ENCODE measurements at places on chromosomes 11 and 22.
A peak's percentile ranks its signal among the peaks of the same experiment; 100 is the strongest.

DNA sequence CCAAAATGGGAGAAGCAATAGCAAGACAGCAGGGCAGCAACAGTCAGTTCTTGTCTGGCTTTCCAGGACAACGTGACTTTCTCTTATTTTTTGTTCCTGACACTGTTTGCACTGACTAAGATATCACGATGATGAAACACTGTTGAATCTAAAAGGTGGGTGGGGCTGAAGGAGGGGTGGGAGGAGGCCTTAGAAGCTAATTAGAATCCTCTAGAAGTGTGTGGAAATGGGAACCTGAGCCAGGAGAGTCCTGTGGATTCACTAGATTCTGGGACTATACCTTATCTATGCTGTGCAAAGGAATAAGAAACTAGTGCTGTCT is 300.3 kb downstream of the ST3GAL4 start:
- no peak for DNase-seq

DNA sequence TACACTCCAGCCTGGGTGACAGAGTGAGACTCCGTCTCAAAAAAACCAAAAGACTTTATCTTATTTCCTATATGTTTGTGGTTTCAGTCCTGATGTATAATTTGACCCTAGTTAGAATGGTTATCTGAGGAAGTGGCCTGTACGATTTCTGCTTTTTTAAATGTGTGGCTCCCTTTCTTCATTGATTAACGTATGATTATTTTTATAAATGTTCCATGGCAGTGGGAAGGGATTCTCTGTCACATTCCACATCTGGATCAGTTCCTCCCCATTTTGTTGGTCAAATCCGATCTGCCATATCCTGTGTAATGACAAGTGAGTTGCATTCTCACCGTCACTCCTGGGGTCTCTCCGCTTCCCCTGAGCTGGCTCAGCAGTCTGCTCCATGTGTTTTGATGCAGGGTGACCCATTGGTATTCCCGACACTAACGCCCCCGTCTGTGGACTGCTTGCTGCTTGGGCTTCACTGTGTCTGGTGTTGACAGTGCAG is 20.3 kb downstream of the NEAT1 start:
- DNase-seq, result no peak

DNA sequence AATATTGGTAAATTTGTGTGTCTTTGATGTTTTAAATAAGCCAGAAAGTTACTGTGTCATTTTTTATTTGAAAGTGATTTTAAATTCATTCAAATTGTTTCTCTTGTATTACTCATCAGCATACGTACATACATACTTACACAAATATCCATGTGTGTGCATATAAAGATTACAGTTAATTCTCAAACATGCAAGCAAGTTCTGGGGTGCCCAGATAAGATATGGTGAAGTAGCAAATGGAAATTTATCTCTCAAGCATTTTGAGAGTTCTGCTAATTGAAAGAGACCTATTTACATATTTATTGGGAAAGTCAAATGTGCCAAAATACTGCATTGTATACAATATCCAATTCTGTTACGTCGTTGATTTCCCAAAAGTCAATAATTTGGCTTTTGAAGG is 1024.0 kb upstream of the CNTN5 start:
- no peak for DNase-seq

DNA sequence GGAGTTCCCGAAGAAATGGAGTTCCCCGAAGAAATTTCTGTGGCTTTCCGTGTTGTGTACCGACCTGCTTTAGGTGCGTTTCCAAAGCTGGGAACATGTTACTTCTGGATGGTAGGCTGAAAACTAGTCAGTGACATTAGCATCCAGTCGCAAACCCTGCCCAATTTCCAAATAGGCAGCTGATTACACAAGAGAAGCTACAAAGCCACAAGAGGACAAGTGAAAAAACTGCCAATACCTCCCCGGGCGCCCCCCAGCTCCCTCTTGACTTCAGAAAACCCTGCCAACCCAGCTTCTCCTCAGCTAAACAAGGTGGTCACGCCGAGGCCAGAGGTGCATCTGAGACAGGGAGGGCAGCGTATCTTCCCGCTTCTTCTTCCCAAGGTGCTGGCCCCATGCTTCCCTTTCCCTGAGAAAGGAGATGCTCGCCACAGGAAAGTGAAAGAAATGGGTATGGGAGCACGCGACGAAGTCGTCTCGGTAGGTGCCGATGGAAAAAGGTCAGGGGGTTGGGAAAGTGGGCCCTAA is 551 bp downstream of the AGBL2 start:
- DNase-seq, result no peak

DNA sequence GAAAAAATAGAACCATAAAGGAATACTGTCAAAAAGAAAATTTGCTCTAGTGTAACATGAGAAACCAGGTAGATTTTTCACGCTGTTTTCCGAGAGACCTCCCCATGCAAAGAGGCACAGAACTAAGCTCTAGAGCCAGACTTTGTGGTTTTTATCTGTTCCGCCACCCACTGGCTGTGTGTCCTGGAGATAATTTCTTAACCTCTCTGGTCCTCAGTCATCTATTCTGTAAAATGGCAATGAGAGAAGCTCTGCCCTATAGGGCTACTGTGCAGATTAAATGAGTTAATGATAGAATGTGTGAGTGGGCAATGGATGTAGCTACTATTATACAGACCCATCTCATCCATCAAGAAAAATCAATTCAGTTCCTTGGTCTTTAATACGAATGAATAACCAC is 9.4 kb upstream of the SIGIRR start:
- no peak for DNase-seq

DNA sequence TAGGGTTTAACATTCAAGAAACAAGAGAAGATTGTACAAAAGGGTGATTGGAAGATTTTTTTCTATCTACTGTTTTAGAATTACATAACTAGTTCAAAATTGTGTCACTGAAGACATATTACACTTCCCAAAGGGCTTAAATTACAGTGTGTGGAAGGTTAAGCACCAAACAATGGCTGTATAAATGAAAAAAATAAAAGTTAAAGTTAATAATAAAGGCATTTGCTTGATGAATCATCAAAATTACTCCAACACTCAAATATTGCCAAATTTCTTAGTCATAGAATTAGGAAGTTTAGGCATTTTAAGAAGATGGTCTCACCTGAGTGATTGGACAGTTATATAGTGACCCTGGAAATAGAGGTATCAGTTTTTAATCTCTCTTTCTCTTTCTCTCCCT is 227.6 kb upstream of the CARD18 start:
- no peak for DNase-seq

DNA sequence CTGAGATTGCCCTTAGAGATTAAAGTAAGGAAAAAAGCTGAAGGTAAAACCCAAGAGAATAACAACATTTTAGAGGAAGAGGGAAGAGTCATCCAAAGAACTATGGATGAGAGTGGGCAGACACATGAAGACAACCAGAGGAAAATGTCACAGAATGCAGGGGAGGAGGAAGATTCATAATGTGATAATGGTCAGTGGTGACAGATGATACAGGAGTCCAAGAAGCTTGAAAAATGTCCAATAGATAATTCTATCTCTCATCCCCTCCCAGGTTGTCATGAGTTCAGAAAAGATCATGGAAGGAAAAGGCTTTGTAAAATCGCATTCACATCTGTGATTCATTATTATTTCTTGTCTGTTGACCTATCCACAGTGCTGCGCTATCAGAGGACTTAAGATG is 282.3 kb upstream of the CCDC90B start:
- DNase-seq, result no peak

GRCh38 chr22:37126383-37126782 is 16.9 kb upstream of the TMPRSS6 start:
- DNase-seq, result no peak

DNA sequence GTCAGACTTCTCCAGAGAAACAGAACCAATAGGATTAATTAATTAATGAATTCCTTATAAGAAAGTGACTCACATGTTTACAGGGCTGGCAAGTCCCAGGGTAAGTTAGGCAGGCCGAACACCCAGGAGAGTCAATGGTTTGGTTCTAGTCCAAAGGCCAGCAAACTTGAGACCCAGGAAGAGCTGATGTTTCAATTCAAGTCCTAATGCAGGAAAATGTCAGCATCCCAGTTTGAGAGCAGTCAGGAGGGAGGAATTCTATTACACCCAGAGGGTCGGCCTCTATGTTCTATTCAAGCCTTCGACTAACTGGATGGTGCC is 466.0 kb downstream of the INSC start:
- DNase-seq, result no peak

DNA sequence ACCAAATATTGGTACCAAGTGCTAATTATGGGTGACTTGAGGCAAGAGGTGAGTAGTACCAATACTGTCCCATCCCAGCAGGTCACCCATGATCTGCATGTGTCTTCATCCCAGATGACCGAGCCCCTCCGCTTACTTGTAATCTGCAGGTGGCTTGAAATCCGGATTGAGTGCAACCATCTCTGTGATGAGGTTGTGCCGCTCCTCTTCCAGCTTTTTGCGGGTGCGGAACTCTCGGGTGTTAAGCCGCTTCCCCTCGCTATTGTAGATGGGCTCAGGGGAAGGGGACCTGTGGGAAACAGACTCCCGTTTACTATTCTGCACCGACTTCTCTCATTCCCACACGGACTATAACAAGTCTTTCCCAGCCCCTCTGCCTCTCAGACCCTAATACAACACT is 8.2 kb downstream of the SF1 start:
- no peak for DNase-seq

GRCh38 chr11:126311401-126312291 is 7.8 kb downstream of the DCPS start:
- no peak for DNase-seq

- DNase-seq, result no peak
These were observed 88.5 kb upstream of the CSNK2A3 start for GRCh38 chr11:11441516-11441915.

DNA sequence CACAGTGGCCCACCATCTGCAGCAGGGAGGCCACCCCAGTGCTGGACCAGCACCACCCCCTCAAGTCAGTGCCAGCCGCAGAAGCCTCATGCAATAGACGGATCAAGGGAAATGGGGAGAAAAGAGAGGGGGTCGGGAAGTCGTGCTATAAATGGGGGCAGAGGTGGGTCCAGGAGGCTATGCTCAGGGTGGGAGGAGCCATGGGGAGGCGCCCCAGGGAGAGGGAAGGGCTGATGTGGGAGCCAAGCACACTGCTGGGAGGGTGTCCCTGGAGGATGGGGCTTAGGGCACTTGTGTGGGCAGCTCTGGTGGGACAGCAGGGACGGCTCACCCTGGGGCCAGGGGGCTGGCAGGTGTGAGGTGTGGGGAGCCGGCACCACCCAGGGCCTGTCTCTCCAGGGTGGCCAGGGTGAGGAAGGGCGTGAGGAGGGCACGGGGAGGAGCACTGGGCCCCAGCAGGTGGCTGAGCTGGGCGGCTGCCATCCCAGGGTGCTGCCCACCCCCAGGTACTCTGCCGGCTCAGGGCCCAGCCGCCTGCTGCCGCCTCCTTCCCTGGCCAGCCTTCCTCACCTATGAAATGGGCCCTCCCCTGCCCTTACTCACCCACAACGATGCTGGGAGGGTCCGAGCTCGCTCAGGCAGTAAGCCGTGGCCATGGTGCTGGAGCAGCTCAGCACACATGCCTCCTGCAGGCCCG is 18.0 kb downstream of the PHLDA2 start:
- DNase-seq, result peak; percentile 41

DNA sequence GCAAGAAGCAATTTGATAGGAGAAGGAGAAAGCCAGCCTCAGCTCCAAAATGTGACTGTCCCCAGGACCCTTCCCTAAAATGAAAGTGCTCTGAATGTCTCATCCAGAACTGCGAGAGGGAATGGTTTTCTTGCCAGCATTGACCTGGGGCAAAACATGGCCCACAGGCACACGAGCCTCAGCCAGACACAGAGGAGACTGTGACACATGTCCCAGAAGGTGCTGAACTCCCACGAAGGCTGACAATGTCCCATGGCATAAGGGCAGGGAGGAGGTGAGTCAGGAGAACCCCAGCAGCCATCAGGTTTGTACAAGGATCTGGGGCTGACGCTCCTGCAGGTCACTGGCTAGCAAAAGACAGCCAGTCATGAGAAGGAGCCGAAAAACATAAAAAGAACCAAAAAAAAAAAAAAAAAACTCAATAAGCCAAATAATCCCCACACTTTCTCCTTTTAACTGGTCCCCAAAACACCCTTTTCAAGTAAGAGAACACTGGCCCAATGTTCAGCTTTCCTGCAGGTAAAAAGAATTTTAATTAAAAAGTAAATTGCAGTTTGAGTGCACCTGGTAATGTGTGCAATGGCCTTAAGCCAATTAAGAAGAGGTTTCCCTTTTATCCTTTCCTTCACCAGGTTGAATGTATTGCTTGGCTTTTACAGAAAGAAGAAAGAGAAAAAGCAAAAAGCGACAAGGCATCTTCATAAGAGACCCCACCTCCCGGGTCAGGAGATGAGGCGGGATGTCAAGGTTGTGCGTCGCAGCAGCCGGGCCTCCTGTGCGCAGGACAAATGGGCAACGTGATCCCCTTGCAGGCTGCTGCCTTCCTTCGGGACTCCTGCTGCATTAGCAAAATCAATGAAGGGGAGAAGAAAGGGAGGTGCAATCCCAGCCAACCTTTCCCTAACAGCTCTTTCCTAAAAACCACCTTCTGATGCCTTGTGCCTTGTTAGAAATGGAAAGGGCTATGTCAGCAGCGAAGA is 43.6 kb downstream of the GALNT18 start:
- no peak for DNase-seq

DNA sequence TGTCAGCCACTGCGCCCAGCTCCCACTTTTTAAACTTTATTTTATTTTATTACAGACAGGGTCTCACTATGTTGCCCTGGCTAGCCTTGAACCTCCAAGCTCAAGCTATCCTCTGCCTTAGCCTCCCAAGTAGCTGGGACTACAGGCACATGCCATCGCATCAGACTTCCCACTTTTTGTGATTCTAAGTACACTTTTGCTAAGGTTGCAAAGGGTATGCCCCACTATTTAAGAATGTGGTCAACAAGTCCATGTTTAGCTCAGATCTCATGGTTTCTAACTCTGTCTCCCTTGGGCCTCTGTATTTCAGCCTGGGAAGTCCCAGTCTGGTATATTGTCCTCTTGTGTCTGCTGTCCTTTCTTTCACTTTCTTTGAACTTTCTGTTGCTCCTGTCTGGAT is 35.3 kb downstream of the EXPH5 start:
- no peak for DNase-seq

- DNase-seq, result no peak
These were observed at the start of gene GP1BB for GRCh38 chr22:19723232-19723982. GP1BB (plus strand) TSS chr22:19723539; CDS start chr22:19723570, 31 bp downstream.

DNA sequence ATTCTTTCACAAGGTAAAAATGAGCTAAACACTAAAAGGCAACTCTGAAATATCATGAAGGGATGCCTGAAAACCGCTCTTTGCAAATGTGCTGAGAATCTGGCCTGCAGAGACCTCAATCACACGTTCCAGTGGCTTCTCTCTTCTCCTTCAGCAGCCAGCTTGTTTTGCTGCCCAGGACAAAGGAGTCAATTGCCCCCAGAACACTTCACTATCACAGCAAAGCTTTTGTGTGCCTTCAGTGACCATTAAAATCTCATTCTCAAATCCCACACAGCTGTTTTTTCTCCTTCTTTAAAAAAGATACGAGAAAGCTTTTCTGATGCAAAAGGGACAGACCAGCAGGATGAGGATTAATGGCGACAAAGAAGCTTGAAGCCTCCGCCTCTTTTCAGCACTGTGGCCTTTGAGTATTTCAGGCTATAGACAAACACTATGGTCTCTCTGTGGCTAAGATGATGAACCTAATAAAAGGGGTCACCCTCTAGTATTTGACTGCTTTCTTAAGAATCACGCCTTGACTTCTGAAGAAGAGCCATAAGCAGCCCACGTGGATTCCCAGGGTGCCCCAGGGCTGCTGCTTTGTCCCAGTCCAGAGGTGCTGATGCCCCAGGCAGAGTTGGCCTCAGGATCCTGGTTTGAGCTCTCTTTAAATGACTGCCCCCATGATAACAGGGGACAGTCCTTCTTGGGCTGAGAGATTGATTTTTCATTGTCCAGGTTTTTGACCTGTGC is 33.4 kb upstream of the NRIP3 start:
- DNase-seq, result no peak

All from SK-N-SH (cell line).